ENCODE measurements at places on chromosomes 7 and 10.

DNA sequence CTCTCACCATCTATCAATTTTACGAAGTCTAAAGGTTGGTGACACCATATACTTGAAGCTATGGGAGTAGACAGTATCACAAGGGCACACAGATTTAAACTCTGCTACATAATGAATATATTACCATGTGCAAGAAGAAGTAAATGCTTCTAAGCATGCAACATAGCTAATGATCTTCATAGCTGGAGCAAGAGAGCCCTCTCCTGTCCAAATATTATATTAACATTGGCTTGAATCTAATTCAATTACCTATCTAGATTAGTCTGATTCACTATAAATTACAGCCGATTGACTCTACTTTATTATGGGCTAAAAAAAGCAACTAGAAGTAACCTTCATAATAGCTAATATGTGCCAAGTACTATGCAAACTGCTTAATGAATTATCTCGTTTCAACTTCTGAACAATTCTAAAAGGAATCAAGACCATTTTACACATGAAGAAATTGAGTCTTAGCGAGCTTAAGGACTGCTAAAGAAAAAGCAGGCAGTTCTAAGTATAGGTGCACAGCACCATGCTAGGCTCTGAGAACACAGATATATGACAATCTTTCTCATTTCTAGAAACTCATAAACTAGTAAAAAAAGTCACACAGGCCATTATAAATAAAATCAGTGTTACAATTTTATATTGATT is 21.9 kb downstream of the FRA10AC1 start:
- no peak for DNase-seq
- no peak overlapping the region for H3K4me3 ChIP-seq
- no peaks in the 10 kb centered on the region for H3K4me1 ChIP-seq
- no peaks in the 10 kb centered on the region for H3K27me3 ChIP-seq

DNA sequence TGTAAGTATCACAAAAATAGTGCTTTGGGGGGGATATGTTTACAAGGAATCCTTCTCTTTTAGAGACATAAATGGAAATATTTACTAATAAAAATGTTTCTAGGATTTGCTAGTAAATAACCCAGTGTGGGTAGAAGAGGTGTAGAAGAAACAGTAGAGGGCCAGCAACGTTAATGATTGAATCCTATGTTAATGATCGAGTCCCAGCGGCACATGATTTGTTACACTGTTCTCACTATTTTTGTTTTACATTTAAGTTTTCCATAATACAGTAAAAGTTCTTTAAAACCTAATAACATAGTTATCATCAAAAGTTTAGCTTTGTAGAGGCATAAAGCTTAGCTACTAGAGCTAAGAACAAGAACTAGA is 66.0 kb downstream of the UBE2H start:
- H3K27me3 ChIP-seq, result no peaks in the 10 kb centered on the region
- peaks cover 20% of the 10 kb centered on the region for H3K36me3 ChIP-seq
- peak overlapping the region; percentile 6 for H3K27ac ChIP-seq
- H3K4me3 ChIP-seq, result no peak overlapping the region
- DNase-seq, result no peak

DNA sequence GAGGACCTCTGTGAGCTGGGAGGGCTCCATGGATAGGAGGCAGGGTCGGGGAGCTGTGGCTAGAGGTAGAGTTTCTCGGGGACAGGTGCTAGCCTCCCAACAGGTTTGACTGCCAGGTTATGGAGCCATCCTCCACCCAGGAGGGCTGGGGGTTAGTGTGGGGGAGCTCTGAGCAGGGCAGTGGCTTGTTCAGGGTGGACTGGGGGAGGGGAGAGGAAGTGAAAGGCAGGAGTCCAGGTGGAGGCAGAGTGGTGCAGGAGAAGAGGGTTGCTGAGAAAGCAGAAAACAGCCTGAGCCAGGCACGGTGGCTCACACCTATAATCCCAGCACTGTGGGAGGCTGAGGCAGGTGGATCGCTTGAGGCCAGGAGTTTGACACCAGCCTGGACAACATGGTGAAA is 40.5 kb upstream of the HSPB1 start:
- no peak for DNase-seq
- no peak overlapping the region for H3K27ac ChIP-seq
- H3K27me3 ChIP-seq, result peaks cover 35% of the 10 kb centered on the region
- H3K4me1 ChIP-seq, result peaks cover 3% of the 10 kb centered on the region
- H3K4me3 ChIP-seq, result no peak overlapping the region

- DNase-seq, result no peak
- no peak overlapping the region for H3K4me3 ChIP-seq
- H3K4me1 ChIP-seq, result peaks cover 12% of the 10 kb centered on the region
- peaks cover 18% of the 10 kb centered on the region for H3K27me3 ChIP-seq
These were observed 4.7 kb upstream of the HBP1 start for GRCh38 chr7:107164092-107164491.

DNA sequence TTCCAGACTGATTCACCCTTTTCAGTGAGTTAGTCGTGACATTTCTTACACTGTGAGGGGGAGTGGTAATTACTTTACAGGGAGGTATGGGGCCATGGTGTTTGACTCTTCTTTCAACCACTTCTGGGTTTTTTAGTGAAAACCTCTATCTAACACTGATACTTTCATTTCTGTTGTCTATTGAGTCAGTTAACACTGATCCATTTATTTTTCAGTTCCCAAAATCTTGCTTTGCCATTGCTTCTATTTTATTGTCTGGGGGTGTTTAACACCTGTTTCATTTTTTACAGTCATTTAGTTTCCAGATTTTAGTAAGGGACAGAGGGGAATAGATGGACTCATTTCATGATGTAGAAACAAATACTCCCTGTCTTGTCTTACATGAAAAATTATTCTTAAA is 61.5 kb downstream of the HELLS start:
- H3K27me3 ChIP-seq, result no peaks in the 10 kb centered on the region
- DNase-seq, result no peak
- no peak overlapping the region for H3K4me3 ChIP-seq
- H3K27ac ChIP-seq, result no peak overlapping the region
- no peaks in the 10 kb centered on the region for H3K4me1 ChIP-seq

- peak; percentile 33 for DNase-seq
- H3K4me1 ChIP-seq, result no peaks in the 10 kb centered on the region
- no peak overlapping the region for H3K4me3 ChIP-seq
These were observed 66.4 kb downstream of the EXOC6 start for GRCh38 chr10:92914478-92915325.

Data from effector memory CD8-positive, alpha-beta T cell (primary cell).